Activated CD4-positive, alpha-beta T cell treated with anti-CD3 and anti-CD28 coated beads, Interleukin-2, amount 50 U/mL, for 48 hours (primary cell): ENCODE measurements at places on chromosomes 5 and 9.

DNA sequence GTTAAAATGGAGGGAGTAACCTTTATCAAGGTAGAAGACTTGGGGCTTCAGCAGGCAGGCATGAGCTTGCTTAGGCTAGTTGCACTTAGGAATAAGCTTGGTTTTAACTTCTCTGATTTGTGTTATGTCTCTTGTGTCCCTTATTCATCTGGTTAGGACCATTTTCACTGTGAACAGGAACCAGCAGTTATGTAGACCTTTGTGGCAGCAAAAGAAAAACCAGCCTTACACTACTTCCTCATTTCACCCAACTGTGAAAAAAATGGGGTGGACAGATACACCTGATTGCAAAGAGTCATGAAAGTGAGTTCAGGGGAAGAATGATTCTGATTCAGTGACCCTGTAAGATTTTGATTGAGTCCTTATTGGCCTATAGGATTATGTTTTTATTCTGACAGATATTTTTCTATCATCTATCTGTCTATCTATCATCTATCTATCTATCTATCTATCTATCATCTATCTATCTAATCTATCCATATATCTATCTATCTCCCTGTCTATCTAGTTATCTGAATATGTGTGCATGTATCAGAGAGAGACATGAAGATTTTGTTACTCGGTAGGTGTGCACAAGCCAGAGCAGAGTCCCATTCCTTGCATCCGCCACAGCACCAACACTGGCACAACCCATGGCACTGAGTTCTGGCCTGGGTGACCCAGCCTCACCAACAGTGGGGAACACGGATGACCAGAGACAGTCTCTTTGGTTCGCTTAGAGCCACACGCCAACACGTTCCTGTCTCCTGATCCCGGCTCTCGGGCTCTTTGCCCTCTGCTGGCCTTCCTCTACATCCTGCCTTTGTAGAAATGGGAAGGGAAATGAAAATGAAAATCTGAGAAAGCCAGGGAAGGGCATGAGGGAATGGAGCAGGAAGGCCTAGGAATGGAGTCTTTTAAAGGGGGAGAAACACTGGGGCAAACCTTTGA is 1.3 kb upstream of the ZNF366 start:
- DNase-seq: no peak

GRCh38 chr5:38751103-38751502 is 94.7 kb upstream of the OSMR start:
- DNase-seq: no peak

GRCh38 chr5:145774442-145774841 is 60.7 kb downstream of the PRELID2 start:
- no peak for DNase-seq

- no peak for DNase-seq
Measured at GRCh38 chr5:138282920-138283742, 8.7 kb upstream of the GFRA3 start.

GRCh38 chr9:16970321-16970720 is 99.9 kb upstream of the BNC2 start:
- DNase-seq: no peak

GRCh38 chr5:96388176-96388575 is 44.9 kb downstream of the PCSK1 start:
- no peak for DNase-seq

DNA sequence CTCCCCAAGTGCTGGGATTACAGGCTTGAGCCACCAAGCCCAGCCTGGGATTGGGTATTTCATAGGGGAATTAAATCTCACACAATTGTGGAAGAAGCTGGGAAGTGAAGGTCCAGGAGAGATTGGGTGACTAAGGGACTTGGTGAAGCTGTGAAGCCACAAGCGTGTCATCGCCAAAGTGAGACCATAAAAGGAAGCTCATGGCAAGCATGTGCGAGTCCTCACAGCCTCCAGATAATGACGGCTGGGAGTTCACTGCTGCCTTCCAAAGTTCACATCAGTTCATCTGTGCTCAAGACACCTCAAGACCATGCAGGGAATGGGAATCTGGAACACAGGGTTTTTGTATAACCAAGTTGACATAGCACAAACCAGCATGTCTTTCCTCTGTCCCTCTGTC is 210.6 kb downstream of the MARCHF11 start:
- DNase-seq: no peak

DNA sequence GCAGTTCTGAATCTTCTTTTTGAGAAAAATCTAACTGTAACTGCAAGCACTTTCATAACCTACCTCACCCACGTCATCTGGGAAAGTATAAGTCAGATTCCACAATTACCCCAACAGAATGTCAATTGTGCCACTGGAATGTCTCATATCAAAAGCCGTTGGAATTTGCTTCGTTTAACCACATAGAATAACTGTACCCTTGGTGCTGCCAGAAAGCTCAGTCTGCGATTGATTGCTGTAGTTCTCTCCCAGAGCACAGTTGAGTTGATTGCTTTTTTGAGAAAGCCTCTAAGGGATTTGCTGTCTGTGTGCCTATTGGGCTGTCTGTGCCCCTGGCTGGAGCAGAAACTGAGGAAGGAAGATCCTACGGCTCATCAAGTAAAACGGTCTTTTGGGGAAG is 583.6 kb downstream of the TMEM38B start:
- no peak for DNase-seq

GRCh38 chr5:168378741-168379140 is 87.3 kb downstream of the WWC1 start:
- no peak for DNase-seq

GRCh38 chr9:35896570-35896969 is 9.4 kb upstream of the HRCT1 start:
- no peak for DNase-seq

DNA sequence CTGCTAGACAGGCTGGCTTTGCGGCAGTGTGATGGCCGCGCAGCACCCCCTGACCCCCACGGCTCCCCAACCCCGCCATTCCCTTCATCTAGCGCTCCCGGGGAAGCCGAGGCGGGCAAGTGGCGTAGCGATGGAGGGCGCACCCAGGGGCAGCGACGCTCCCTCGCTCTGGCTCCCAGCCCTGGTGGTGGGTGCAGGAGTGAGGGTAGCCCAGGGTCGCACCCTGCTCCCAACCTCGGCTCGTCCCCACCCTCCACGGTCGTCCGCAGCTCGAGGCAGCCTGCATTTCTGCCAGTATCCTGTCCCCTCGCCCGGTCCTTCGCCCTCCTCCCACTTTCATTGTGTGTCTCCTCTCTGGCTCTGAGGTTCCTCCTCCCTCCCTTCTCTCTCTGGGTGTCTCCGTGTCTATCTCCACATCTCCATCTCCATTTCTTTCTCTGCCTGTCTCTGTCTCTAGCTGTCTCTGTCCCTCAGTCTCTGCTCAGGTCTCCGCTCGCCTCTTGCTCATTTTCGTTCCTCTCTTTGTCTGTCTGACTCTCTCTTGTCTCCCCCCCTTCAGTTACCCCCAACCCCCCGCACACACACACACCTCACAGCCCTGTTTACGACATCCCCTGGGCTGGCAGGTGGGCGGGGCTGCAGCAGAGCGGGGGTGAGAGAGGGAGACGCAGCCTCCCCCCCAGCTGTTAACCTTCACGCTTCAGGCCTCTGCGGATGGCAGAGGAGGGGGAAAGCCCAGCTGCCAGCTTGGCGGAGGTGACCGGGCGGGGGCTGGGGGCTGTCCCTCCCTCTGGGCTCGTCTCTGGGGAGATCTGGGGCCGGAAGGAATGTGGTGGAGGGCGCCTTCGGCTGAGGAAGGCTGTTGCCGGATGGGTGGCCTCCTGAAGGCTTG is 48.7 kb upstream of the PSD2 start:
- peak; percentile 77 for DNase-seq

DNA sequence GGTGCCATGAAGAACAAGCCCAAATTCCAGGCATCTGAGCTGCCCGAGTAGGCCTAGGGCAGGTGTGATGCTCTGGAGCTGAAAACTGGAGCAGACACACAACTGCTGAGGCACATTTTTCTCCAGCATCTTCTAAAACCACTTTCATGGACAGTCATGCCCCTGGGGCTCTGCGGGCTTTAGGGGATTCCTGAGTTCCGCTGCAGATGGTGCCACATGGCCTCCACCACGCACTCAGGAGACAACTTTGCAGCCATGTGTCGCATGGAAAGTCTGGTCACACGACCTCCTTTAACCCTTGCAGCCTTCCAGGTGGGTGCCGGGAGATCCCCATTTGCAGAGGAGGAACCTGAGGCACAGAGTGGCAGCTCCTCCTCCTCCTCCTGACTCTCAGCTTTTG is 112.8 kb upstream of the SARDH start:
- no peak for DNase-seq

DNA sequence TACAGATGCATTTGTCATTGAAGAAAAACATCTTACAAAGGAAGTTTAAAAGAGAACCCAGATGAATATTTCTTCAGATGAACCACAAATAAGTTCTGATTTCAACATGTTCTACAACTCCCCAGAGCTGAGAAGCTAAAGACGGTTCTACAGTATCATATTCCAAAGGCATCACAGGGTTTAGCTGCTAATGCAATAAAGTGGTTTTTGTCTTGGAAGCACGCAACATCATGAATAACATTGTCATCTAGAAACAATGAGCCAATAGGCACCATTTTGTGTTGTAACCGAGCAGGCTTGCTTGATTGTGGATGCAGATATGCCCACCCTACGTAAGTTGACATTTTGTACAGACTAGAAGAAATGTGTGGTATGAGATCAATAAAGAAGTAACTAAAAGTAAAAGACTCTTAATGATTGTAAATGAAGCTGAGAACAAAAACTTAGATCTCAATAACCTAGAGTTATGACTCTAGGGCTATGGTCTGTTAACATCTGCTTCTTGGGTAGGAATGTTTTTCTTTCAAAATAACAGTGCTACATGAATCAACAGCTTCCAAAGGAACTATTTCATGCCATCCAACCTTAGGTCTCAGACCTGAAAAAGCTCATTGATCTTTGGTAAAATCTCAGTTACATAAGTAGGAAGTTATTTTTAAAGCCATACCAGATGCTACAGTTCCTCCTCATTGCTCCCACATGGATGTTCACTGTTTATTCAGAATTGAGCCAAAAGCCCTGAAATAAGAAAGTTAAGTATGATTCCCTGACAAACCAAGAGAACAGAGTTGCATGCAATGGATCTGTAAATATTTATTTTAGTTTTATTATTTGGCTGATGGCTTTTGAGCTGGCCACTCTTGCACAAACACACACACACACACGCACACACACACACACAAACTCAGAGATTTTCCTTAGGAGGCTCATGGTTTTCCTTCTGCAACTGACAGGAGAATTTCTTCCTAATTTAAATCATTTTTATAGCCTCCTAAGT is 118.7 kb upstream of the SLCO6A1 start:
- no peak for DNase-seq
